ENCODE measurements at places on chromosomes 4 and X. TPM values are rescaled to one million over a fixed set of nuclear protein-coding genes. Genes with fewer than 3 reads are reported as not detected.

The RPS3A gene
- total RNA-seq: 1,526 TPM

The FAM9C gene
- not detected for total RNA-seq

The SPANXB1 gene
- 6.5 TPM for total RNA-seq

The AGTR2 gene
- total RNA-seq: not detected

- H3K4me3 ChIP-seq: no peak overlapping the region
- H3K27me3 ChIP-seq: no peaks in the 10 kb centered on the region
- H3K36me3 ChIP-seq: no peaks in the 10 kb centered on the region
- H3K4me1 ChIP-seq: peaks cover 41% of the 10 kb centered on the region
- H3K27ac ChIP-seq: peak overlapping the region; percentile 17
- no peak for DNase-seq
Observed at GRCh38 chrX:115531818-115532403, 29.1 kb upstream of the PLS3 start.

DNA sequence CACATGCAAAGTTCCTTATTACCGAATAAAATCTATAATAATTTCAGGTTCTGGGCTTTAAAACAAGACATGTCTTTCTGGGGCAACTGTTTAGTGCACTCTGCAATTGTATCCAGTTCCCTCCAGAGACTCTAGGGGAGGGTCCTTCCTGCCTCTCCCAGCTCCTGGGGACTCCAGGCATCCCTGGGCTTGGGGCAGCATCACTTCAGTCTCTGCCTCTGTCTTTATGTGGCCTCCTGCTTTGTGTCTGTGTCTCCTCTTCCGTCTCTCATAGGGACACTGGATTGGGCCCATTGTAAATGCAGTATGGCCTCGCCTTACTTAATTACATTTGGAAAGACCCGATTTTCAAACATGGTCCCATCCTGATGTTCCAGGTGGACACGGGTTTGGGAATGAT is 10.9 kb upstream of the ASMTL start:
- no peaks in the 10 kb centered on the region for H3K36me3 ChIP-seq
- peaks cover 24% of the 10 kb centered on the region for H3K4me1 ChIP-seq
- DNase-seq: no peak
- H3K27me3 ChIP-seq: peaks cover 27% of the 10 kb centered on the region

DNA sequence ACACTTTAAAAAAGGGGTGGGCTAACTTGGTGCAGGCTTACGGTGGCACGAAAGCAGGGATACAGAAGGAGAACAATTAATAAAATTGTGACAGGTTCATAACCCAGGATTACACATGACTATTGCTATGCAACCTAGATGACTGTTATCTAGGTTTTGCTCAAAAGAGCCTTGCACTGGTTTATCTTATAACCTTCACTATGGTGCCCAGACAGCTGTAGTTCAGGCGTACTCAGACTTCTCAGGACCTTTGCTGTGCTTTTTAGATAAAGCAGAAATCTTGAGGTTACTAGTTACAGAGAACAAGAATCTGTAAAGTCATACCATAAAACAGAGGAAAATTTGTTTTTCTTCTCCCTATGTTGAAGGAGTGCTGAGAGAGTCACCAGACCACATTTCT is 44.4 kb downstream of the UGT2A3 start:
- no peaks in the 10 kb centered on the region for H3K36me3 ChIP-seq

- no peak overlapping the region for H3K4me3 ChIP-seq
- no peak overlapping the region for H3K27ac ChIP-seq
- H3K27me3 ChIP-seq: no peaks in the 10 kb centered on the region
- no peaks in the 10 kb centered on the region for H3K4me1 ChIP-seq
- peaks cover 5% of the 10 kb centered on the region for H3K36me3 ChIP-seq
- DNase-seq: no peak
Observed at GRCh38 chr4:32440391-32440790, 1720.2 kb downstream of the PCDH7 start.

DNA sequence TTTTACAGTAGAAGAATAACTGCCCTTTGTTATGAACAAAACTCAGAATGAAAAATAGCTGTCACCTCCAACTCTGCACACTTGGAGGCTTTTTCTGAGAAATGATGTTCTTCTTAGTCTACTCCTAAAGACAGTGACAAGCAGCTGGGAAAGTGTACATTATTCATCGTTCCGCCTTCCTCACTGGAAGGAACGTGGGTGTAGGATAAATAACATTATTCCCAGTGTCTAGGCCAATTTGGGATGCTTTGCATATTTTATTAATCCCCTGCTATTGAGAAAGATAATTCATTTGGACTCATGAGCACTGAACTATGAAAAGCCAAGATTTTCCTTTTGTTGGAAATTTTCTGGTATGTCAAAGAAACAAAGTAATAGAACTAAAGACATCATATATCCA is 87.8 kb downstream of the VCX2 start:
- no peaks in the 10 kb centered on the region for H3K36me3 ChIP-seq
- DNase-seq: no peak

- H3K4me3 ChIP-seq: no peak overlapping the region
- H3K27me3 ChIP-seq: peaks cover 12% of the 10 kb centered on the region
- peak; percentile 24 for DNase-seq
- H3K27ac ChIP-seq: no peak overlapping the region
- no peaks in the 10 kb centered on the region for H3K36me3 ChIP-seq
Observed at GRCh38 chrX:40539214-40540142, 41.3 kb upstream of the ATP6AP2 start.

- no peak overlapping the region for H3K27ac ChIP-seq
- H3K4me3 ChIP-seq: no peak overlapping the region
- no peaks in the 10 kb centered on the region for H3K36me3 ChIP-seq
- H3K27me3 ChIP-seq: no peaks in the 10 kb centered on the region
- DNase-seq: no peak
Observed at GRCh38 chrX:8591501-8591900, 126.9 kb downstream of the VCX3B start.

GRCh38 chr4:159312236-159312635 is 209.4 kb downstream of the RAPGEF2 start:
- no peak overlapping the region for H3K4me3 ChIP-seq
- no peak for DNase-seq
- H3K27me3 ChIP-seq: peaks cover 1% of the 10 kb centered on the region
- peaks cover 22% of the 10 kb centered on the region for H3K36me3 ChIP-seq
- peaks cover 28% of the 10 kb centered on the region for H3K4me1 ChIP-seq

GRCh38 chrX:87468941-87469340 is 48.7 kb upstream of the KLHL4 start:
- DNase-seq: no peak
- no peaks in the 10 kb centered on the region for H3K27me3 ChIP-seq

Data from HFFc6 (cell line).